ENCODE measurements at places on chromosomes 11 and 22. TPM values are rescaled to one million over a fixed set of nuclear protein-coding genes. Genes with fewer than 3 reads are reported as not detected.

DNA sequence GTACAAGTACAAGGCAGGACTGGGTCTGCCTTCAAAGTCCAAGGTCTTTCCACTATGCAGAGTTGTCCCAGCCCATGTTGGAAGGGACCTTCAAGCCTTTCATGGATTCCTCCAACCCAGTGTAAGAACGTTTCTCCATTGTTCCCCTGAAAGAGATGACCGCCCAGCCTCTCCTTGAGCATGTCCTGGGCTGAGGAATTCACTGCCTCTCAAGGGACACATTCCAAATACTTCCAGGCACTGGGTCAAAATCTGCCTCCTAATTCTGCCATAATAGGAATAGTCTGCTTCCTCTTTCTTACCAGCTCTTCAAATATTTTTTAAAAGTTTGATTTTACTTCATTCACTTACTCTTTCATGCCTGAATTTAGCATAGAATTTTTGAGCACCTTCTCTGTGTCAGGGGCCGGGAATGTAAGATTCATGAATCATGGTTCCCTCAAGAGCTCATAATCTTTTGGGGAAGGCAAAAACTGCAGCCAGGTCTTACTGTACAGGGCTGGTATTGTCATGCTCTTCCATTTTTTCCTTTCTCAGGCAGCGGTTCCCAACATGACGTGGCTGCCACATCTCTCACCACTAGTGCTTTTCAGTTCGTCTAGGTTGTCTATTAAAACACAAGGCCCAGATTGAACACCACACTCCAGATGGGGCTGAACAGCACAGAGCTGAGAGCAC, 143.3 kb upstream of the TBCEL start:
- H3K36me3 ChIP-seq = no peaks in the 10 kb centered on the region
- H3K4me3 ChIP-seq = no peak overlapping the region
- no peak overlapping the region for H3K27ac ChIP-seq
- H3K27me3 ChIP-seq = no peaks in the 10 kb centered on the region

GRCh38 chr11:29025001-29025400, 916.8 kb downstream of the METTL15 start:
- no peaks in the 10 kb centered on the region for H3K36me3 ChIP-seq
- no peaks in the 10 kb centered on the region for H3K4me1 ChIP-seq
- H3K4me3 ChIP-seq = no peak overlapping the region
- no peaks in the 10 kb centered on the region for H3K27me3 ChIP-seq
- H3K27ac ChIP-seq = no peak overlapping the region
- no peak for DNase-seq

DNA sequence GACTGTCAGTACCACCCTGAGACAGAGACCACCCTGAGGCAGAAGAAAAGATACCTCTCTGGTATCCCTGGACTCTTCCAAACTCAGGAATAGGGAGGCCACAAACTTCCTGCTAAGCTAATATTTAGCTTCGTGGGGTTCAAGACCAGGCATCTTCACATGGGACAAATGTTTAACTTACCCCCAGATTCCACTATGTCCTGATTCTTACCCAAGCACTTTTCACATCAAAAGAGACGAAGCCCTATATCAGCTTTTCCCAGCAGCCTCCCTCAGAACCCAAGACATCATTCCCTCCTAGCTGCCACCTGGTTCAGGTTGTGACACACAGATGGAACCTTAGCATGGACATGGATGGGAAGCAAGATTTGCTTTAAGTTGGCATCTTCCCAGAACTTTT, 32.1 kb downstream of the SMC1B start:
- no peak for DNase-seq
- H3K27ac ChIP-seq = no peak overlapping the region
- no peaks in the 10 kb centered on the region for H3K4me1 ChIP-seq
- H3K27me3 ChIP-seq = no peaks in the 10 kb centered on the region
- H3K36me3 ChIP-seq = no peaks in the 10 kb centered on the region
- H3K4me3 ChIP-seq = no peak overlapping the region

DNA sequence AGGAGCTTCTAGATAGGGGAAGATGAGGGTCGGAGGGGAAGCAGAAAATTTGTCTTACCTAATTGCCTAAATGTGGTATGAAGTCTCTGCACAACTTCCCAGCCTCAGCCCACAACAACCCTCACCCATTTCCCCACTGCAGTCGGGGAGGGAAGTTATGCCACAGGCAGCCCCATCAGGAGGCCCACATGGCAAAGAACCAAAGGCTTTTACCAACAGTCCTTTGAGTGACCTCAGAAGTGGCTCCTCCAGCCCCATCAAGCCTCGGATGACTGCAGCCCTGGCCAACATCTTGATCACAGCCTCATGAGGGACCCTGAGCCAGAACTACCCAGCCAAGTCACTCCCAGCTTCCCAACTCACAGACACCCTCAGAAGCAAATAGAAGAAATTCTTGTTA, 54.8 kb downstream of the CHST1 start:
- no peaks in the 10 kb centered on the region for H3K4me1 ChIP-seq
- no peak overlapping the region for H3K4me3 ChIP-seq
- no peak overlapping the region for H3K27ac ChIP-seq
- no peak for DNase-seq

DNA sequence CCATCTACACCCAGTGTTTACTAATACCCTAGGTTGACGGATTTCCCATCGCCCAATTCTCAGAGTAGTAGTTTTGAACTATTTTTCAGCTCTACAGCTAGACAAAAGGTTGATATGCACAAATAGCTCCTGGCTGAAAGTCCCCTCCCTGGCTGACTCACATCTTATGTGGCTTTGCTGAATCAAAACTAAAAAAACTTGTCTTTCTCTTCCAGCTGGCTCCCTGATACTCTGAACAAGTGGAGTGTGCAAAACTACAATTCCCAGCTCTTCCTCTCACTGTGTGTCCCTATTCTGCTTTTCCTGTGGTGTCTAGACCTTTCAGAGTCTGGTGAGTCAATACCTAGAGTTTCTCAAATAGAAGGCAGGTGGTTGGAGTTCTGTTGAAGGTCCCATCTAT, 12.7 kb upstream of the LARGE1 start:
- no peak for DNase-seq
- H3K27me3 ChIP-seq = no peaks in the 10 kb centered on the region
- H3K36me3 ChIP-seq = no peaks in the 10 kb centered on the region
- H3K27ac ChIP-seq = no peak overlapping the region
- H3K4me1 ChIP-seq = no peaks in the 10 kb centered on the region

APOBEC3G gene
- 3.5 TPM for polyA plus RNA-seq

MYRF gene
- 0.11 TPM for polyA plus RNA-seq

B3GAT1 gene
- polyA plus RNA-seq = not detected

GDPD5 gene
- 4.8 TPM for polyA plus RNA-seq

CD6 gene
- polyA plus RNA-seq = 0.19 TPM

OR51G1 gene
- not detected for polyA plus RNA-seq

All from heart left ventricle (tissue), 16 donors.